Inflammatory macrophage (primary cell): ENCODE measurements at places on chromosomes 2 and 18.

DNA sequence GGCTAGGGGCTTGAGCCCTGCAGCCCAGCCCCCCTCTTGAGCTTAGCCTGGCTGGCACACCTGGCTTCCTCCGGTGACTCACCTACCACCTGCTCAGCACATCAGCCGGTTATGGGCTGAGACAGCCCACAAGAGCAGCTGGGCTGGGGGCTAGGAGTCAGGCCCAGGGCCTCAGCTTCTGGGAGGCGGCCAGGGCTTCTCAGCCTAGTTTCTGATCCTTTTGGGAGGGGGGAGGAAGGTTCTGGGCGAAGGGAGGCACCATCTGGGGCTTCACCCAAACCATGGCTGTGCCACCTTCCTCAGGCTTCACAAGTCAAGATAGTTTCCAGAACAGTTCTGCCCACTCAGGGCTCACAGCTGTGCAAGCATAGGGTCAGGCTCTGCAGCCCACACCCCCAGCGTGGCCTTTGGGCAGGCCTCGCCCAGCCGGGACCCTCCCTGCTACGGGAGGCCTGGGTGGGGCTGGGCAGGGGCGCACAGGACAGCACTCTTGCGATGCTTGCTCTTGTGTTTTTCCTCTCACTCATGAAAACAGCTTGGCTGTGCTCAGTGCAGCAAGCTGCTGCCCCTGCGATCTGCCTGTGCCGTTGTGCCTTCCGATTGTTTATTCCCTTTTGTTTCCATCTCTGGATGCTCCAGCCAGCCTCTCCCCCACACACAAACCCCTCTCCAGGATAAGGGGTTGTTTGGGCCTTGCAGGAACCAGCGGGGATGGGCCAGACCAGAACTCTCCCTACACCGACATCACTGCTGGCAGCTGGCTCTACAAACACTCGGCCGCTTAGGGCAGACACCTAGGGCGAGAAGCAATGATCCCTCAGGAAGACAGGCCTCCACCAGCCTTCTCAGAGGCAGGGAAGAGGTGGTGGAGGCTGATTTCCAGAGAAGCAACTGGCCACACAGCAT is 26.1 kb upstream of the SEMA4C start:
- no peak for DNase-seq

- DNase-seq, result no peak
These were observed 89.7 kb downstream of the BABAM2 start for GRCh38 chr2:27980242-27980641.

GRCh38 chr2:185738679-185739472 is at the start of gene FSIP2:
Gene FSIP2, plus strand, starts transcription at chr2:185738804. Its CDS starts 91 bp downstream, at chr2:185738895.
- peak; percentile 71 for DNase-seq

- no peak for DNase-seq
These were observed 190.1 kb downstream of the TTC32 start for GRCh38 chr2:19711470-19712372.

- no peak for DNase-seq
These were observed 68.8 kb downstream of the RAPGEF4 start for GRCh38 chr2:172804423-172804822.

DNA sequence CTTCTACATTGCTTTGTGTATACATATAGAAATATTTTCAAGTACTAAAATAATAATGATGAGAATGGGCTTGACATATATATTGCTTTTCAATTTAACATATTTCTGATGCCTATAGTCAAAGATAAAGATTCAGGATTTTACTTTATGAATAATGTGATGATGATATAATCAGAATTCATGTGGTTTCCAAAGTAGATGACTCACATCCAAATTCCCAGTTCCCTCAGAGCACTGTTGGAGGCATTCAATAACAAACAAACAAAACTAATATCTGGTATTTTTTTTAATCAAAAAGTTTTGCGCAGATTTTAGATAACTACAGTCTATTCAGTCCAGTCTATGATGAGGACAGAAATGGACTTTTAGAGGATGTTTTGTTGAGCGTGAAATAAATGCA is 2094.5 kb upstream of the CELF4 start:
- no peak for DNase-seq

GRCh38 chr2:2639251-2640139 is 308.4 kb upstream of the MYT1L start:
- no peak for DNase-seq

DNA sequence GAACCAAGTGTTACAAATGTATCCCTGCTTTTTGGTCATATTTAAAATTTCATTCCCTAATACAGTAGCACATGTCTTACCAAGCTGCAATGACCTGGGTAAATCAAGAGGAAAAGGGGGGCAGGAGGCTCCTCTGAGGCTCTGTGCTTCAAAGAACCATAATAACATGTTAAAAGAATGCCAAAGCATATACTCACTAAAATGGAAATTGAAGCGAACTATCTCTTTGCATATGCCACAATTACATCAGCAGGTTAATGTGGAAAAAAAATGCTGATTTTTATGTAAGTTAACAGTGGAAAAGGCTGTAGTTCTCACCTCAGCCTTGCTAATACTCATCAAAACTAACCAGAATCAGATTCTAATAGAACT is 37.5 kb upstream of the NCKAP5 start:
- no peak for DNase-seq

GRCh38 chr18:60020107-60020925 is 120.5 kb downstream of the PMAIP1 start:
- no peak for DNase-seq

DNA sequence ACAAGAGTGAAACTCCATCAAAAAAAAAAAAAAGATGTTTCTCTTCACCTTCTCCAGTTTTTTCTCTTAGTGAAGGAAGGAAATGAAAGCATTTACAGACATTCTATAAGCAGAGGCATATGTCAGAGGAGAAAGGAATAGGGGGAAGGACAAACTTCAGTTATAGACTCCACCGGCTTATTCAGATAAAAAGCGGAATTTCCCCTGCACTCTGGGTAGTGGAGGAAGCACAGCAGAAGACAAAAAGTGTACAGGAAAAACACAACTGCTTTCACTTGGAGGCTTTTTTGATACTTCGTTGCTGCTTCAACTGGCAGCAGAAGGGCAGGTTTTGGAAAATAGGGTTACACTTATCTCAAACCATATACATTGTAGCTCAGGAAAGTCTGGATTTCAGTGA is 3.2 kb upstream of the MGAT4A start:
- DNase-seq, result peak; percentile 29

- peak; percentile 40 for DNase-seq
These were observed 1.6 kb downstream of the DSC2 start for GRCh38 chr18:31100436-31101182.

GRCh38 chr18:6746386-6746960 is 17.0 kb downstream of the ARHGAP28 start:
- no peak for DNase-seq

GRCh38 chr2:102387763-102388546 is 32.4 kb downstream of the IL18R1 start:
- no peak for DNase-seq

GRCh38 chr2:175048275-175048674 is 43.1 kb upstream of the CHN1 start:
- no peak for DNase-seq

DNA sequence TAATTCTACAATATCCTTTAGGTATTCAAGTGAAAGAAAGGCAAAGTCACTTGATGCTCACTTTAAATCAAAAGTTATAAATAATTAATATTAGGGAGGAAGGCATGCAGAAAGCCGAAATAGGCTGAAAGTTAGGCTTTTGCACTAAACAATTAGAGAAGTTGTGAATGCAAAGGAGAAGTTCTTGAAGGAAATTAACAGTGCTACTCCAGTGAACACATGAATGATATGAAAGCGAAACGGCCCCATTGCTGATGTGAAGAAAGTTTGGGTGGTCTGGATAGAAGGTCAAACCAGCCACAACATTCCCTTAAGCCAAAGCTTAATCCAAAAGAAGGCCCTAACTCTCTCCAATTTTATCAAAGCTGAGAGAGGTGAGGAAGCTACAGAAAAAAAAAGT is 103.1 kb upstream of the CXCR4 start:
- peak; percentile 27 for DNase-seq
